Cortex of kidney (tissue), 1 donor: ENCODE measurements at places on chromosomes 3 and 15.

DNA sequence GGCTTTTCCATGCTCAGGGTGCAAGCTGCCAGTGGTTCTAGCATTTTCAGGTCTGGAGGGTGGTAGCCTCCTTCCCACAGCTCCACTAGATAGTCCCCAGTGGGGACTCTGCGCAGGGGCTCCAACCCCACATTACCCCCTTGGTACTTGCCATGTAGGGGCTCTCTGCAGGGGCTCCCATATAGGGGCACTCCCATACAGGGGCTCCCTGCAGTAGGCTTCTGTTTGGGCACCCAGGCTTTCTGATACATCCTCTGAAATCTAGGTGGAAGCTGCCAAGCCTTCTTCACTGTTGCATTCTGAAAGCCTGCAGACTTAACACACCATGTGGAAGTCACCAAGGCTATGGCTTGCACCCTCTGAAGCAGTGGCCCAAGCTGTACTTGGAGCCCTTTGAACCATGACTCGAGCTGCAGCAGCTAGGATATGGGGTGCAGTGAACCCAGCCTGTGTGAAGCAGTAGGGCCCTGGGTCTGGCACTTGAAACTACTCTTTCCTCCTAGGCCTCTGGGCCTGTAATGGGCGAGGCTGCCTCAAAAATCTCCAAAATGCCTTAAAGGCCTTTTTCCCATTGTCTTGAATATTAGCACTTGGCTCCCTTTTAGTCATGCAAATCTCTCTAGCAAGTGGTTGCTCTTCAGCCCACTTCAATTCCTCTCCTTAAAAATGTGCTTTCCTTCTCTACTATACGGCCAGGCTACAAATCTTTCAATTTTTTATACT lies 96.4 kb downstream of the TPRA1 start:
- no peak for DNase-seq

GRCh38 chr3:4988983-4989834 lies 10.0 kb downstream of the BHLHE40 start:
- no peak for DNase-seq

DNA sequence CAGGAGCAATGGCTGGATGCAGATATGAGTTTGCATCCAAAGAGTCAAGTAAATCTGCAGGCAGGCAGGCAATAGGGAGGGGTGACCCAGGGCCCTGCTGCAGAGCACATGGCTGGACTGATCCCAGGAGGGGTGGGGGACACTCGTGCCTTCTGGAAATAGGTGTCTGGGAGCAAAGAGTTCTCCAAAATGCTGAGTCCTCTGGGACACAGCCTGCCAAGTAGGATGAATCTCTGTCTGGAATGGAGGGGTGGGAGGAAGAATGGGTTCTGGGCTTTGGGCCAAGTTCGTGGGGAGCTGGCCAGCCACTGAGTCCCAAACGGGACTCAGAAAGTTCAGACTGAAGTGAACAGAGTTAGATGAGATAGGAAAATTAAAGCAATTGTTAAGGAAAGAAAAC lies 214.5 kb downstream of the MTHFS start:
- no peak for DNase-seq

- DNase-seq = no peak
Observed at GRCh38 chr15:48285329-48286214, 45.7 kb upstream of the DUT start.

GRCh38 chr3:188165596-188165995 lies 11.6 kb downstream of the LPP start:
- DNase-seq = no peak

- no peak for DNase-seq
Observed at GRCh38 chr3:184561913-184562877, 610 bp downstream of the EPHB3 start.

DNA sequence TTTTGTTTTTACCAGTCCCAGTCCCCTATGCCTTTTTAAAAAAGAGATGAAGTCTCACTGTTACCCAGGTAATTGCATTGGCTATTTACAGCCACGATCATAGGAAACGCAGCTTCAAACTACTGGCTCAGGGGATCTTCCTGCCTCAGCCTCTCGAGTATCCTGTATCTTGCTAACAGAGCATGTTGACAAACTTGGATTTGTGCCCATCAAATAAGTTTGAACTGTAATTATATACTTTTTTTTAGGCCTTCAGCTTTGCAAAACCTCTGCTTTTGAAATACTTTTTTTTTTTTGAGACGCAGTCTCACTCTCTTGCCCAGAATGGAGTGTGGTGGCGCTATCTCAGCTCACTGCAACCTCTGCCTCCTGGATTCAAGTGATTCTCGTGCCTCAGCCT lies 3.0 kb upstream of the EDEM1 start:
- DNase-seq = no peak

DNA sequence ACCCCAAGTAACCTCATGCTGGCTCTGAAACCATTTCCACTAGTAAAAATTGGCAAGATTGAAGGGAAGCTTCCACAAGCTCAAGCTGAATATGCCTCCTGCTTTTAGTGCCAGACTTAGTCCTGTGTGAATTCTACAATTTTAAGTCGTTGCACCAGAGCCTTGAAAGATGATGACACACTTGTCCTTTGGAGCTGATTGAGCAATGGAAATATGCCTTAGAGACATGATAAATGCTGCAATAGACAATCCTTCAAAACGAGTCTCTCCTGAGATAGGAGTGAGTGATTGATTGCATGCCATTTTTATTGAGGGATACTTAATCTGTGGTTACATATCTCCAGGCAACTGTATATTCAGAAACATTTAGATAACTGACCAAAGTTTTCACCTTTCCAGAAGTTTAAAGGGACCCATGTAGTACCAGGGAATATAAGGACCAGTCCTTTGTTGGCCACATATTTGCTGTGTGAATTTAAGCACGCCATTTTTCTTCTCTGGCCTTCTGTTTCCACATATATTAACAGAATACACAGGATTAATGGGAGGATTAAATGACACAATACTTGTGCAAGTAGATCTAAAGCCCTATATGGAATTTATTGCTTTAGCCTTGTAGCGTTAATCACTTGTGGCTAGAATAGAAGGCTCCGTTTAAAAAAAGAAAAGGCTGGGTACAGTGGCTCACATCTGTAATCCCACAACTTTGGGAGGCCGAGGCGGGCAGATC lies 65.1 kb downstream of the PPARG start:
- DNase-seq = no peak

GRCh38 chr3:79729096-79729495 lies 38.7 kb downstream of the ROBO1 start:
- DNase-seq = no peak

DNA sequence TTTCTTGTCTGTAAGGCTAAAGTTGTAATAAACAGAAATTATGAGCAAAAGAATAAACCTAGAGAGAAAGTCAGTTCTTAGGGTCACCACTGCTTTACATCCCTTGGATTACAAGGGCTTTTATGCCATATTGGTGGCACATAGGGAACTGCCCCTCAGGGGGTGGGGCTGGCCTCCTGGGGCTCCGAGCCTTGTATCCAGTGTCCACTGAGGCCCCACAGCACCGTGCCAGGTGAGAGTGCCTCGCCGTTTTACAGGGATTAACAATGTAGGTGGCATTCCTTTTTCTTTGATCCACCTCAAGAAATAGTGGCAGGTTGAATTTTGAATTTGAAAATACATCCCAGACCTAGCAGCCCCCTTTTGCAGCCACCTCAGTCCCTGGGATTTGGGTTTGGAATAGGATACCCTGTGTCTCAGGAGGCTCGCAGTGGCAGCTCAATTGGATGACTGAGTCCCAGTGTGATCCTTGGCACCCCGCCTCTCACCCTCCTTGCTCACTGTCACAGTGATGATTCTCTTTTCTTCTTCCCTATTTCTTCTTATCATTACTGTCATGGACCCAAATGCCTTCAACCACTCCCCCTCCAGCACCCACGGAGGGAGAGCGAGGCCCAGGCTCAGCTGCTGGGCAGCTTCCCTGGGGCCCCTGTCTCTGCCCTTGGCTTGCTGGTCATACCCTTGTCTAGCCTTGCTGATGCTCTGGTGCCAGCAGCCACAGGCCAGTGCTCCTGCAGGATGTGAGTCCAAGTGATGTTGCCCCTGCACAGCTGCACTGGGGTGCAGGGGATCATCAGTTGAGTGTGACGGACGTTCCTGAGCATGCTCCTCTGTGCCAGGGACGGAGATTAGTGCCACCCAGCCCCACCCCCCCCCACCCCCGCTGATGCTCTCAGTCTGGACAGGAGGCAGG lies 137.9 kb downstream of the DNAJB8 start:
- no peak for DNase-seq

GRCh38 chr3:140265302-140265701 lies 330.3 kb downstream of the CLSTN2 start:
- no peak for DNase-seq

DNA sequence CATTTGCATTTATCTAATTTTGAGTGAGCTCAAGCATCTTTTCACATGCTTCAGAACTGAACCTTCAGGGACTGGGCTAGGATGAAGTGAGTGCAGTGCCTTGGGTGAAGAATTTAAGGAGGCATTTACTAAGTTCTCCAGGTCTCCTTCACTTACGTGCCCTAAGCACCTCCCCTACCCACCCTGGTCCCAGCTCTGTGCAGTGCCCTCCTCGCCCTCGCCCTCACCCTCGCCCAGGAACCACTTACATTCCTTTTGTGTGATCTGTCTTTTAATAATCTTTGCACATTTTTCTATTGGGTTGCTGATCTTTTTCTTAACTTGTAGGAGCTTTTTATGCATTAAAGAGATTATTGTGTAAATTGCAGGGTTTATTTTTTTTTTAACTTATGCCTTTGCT lies 322.6 kb downstream of the THSD4 start:
- DNase-seq = no peak

GRCh38 chr15:45892182-45892581 lies 257.4 kb downstream of the SQOR start:
- no peak for DNase-seq
